Left ventricle myocardium superior (tissue), 1 donor: ENCODE measurements at places on chromosomes 13 and 19. TPM values are rescaled to one million over a fixed set of nuclear protein-coding genes. Genes with fewer than 3 reads are reported as not detected.
A peak's percentile ranks its signal among the peaks of the same experiment; 100 is the strongest.

Gene AP1M2
- total RNA-seq = not detected

Gene IFNL3
- total RNA-seq = not detected

Gene NEK3
- 5.1 TPM for total RNA-seq

Gene MAMSTR
- 3.0 TPM for total RNA-seq

Gene HIPK4
- total RNA-seq = not detected

Gene KLK1
- not detected for total RNA-seq

Gene ZNF439
- 3.7 TPM for total RNA-seq

- peak; percentile 86 for DNase-seq
Observed at GRCh38 chr19:4815426-4816201, 15.9 kb downstream of the TICAM1 start.

DNA sequence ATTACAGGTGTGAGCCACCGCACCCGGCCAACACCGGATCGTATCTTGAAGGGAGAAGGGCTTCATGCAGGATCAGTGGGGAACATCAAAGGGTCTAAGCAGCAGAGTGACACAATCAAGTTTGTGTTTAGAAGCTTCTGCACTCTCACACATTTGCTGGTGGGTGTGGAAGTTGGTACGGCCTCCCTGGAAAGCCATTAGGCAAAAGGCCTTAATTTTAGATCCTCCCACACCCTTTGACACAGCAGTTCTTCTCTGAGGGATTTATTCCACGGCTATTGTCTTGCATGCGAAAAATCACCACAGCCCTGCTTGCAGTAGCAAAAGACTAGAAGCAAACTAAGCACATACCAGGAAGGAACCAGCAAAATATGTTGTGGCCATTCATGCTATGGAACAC lies 18.3 kb upstream of the SLC1A5 start:
- no peak for DNase-seq

- DNase-seq = no peak
Observed at GRCh38 chr13:37289212-37289935, 183.9 kb upstream of the CSNK1A1L start.

DNA sequence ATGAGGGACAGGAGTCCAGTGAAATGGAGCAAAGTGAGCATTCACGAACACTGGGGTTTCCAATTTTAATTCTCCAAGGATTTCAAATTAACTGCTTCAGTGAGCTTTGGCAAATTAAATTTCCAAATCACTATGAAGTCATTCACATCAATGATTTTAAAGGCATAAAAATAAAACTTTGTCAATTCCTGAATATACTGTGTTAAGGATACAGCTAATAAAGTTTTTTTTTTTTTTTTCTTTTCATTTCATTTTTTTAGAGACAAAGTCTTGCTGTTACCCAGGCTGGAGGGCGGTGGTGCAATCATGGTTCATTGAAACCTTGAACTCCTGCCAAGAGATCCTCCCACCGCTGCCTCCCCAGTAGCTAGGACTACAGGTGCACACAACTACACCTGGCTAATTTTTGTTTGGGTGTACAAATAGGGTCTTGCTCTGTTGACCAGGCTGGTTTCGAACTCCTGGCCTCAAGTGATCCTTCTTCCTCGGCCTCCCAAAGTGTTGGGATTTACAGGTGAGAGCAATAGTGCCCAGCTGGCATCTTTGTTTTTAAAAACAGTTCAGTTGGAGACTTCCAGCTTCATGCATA lies 21.9 kb downstream of the RBM26 start:
- no peak for DNase-seq

GRCh38 chr19:810883-811489 lies 10.8 kb downstream of the PLPPR3 start:
- DNase-seq = no peak

DNA sequence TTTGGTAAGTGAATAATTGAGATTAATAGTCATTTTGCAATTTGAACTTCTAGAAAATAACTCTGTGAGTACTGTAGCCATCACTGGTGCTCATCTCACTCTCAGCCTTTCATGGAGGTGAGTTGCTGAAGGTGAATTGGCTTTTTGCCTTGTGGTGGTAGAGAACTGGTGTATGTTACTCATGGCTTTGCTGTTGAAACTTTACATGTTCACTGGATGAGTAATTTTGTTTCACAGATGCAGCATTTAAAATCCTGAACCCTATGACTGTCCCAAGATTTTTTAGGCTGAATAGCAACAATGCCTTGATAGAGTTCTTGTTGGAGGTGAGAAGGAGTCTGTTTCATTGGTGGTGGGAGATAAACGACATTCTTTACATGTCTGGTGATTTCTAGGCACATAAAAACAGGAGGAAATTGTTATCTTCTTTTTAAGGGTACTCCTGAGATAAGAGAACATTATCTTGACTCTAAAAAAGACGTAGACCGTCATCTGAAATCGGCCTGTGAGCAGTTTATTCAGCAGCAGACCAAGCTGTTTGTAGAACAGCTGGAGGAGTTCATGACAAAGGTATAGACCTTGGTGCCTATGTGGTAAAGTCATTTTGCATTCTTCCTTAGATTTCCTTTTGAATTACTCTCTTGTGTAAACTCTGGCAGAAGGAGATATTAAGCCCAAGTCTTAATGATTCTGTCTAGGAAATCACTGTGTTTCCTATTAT lies 53.9 kb downstream of the COG3 start:
- DNase-seq = no peak

GRCh38 chr13:100347968-100348367 lies 240.6 kb downstream of the GGACT start:
- no peak for DNase-seq

- no peak for DNase-seq
Observed at GRCh38 chr13:22050951-22051563, 380.2 kb downstream of the FGF9 start.

GRCh38 chr19:29811125-29812079 lies at the start of gene CCNE1:
CCNE1 (plus strand) TSS chr19:29811991; CDS start chr19:29812556, 565 bp downstream.
- DNase-seq = peak; percentile 98

DNA sequence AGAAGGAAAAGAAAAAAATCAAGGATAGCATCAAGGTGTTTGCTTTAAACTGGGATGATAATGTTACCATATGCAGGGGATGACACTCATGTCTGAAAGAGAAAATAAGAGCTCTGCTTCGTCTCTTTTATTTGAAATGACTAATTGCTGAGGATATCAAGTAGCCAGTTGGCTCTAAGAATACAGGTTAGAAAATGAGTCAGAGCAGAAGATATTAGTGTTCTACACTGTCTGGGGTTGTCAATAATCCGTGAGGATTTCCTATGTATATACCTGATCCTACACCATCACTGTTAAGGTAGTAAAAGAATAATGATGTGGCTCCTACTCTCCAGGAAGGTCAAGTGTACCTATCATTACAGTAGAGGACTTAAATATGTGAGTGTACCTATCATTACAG lies 562.5 kb downstream of the GPC6 start:
- DNase-seq = no peak
